ENCODE measurements at places on chromosomes 1 and 21.

DNA sequence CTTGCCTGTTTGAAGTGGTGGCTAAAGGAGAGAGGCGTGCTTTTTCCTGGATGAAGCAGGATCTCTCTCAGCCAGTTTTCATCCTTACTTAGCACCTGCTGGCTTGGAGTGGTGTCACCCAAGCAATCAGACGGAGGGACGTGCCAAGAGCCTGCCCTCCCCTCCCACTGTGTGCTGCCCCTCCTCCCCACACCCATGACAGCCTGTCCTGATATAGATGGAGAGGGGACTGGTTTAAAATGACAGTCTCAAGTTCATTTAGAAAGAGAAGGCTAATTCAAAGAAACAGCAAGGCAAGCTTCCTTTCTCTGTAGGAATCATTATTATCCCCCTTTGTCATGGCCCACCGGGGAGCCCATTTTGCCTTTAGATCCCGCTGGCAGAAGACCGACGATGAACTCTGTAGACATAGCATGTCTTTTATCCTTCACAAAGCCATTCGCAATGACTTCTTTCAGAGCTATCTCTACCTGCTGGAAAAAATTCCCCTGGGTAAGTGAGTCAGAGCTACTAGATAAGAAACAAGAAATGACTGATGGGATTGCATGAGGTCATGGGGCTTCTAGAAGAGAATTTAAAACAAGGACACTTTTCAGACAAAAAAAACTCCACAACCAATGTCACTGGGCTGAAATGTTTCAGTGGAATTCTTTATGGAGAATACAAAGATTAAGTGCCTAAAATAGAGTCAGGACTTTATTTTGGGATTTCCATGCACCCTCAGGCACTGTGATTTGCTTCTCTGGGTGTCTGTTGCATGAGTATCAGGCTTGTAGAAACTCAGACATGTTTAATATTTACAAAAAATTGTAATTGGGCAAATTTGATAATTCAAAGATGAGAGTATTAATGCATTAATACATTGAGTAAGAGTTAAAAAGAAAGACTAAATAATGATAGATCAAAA lies at the start of gene NTMT2:
Gene NTMT2, plus strand, starts transcription at position 190 of the 907 bp plus-strand sequence. Its CDS starts 149 bp downstream, at position 339.
- no peak for DNase-seq

- no peak for DNase-seq
Measured at GRCh38 chr21:35441868-35442582, 392.9 kb upstream of the RUNX1 start.

DNA sequence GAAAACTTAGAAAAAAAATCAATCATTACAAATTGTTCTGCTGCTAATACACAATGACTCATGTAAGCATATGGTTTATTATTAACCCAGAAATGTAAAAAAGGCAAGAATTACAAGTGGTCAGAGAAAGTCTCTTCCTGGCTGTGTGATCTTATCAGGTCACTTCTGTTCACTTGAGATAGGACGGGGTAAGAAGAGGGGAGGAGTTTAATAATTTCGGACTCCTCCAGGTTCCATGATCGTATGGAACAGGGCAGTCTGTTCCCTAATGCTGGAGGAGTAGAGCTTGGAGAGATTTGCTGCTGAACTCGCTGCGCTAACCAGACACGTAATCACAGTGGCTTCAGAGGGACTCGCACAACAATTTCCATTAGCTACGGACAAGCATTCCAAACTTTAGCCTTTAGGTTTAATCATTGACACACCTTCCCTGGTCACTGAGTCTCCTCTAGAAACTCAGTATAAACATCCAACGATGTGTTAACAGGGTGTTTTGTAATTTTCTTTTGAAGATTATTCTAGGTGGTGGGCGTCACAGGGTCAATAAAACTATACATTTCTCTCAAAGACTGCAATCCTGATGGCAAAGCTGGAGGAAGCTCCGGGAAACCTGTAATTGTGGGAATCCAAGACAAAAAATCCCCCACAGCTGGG lies 1.3 kb downstream of the CRYZ start:
- DNase-seq: no peak

GRCh38 chr1:57707631-57708030 lies 283.8 kb upstream of the DAB1 start:
- DNase-seq: no peak

DNA sequence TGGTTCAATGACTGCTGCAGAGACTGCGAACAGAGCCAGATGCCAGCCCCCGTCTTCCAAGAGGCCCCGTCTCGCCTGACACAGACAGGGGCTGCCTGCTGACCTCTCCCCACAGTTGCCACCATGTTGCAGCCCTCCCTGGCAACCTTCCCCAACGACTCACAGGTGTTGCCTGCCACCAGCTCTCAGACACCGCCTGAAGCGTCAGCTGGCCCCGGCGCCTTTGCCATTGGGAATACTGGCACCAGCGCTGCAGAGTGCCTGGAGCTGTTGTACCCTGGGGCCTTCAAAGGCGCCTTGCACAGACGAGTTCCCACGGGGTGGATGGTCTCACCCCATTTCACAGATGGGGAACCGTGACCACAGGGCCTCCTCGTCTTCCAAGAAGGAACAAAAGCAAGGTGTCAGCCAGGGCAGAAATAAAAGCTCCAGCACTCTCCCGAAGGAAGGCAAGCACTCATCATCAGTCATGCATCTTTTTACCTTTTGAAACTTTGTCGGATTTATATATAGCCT lies 167.0 kb downstream of the ADSS2 start:
- DNase-seq: no peak

- DNase-seq: no peak
Measured at GRCh38 chr1:39538531-39539251, 37.9 kb downstream of the PABPC4 start.

DNA sequence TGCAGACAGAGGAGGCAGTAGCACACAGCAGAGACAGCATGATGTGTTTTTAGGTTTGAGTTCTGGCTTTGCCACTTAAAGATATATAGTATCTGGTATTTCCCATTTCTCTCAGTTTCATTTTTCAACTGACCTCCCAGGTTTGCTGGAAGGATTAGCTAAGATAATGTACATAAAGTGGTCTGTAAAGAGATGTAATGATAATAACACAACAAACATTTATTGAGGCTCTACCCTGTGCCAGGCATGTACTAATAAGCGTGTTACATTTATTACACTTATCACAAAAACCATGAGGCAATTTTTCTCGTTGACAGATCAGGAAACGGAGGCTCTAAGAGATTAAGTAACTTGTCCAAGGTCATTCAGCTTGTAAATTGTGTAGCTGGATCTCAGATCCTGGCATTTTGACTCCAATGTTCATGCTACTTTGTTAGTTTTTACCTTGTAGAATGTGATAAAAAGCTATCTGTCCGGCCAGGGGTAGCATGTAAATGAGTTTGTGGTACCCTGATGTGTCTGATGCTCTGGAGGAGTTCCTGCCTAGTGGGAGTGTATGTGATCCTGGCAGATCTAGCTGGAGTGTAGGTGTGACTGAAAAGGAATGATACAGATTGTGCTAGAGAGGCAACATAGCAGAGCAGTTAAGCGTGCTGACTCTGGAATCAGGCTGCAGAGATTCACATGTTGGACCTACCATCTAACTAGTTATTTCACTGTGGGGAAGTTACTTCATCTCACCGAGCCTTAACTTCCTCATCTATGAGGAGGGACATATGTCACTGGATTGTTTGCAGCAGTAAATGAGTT lies 146.6 kb downstream of the VPS13D start:
- no peak for DNase-seq

DNA sequence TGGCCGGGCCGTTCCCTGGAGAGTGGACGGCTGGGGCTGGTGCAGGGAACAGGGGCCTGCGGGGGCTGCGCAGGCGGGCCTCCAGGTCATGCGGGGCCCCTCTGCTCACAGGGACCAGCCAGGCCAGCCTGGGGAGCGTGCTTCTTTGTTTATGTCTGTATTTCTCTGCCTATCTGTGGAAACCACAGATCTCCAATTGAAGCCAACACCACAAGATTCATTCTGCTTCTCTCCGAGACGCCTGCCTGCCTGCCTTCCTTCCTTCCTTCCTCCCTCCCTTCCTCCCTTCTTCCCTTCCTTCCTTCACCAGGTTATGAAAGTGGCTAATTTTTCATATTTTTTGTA lies 39.9 kb upstream of the HMGN1 start:
- no peak for DNase-seq

GRCh38 chr1:229523052-229523451 lies 14.9 kb upstream of the NUP133 start:
- no peak for DNase-seq

- no peak for DNase-seq
Measured at GRCh38 chr1:73564294-73564693, 633.7 kb downstream of the LRRIQ3 start.

DNA sequence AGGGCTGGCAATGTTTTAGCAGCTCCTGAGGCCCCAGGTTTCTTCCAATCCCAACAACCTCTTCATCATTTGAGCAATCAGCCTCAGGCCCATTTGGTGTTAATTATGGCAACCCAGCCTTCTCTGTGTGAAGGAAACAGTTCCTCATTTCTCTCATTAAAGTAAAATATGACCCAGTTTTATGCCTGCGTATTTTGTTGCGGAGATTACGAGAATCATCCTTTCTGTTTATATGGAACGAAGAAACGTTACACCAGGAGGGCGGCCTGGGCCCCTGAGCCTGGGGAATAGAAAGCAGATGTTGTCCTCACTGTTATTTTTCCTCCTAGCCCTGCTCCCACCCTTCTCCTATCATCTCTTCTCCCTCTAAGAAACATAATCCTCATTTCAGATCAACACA lies 332.2 kb upstream of the USP24 start:
- no peak for DNase-seq

- DNase-seq: no peak
Measured at GRCh38 chr1:216437603-216438002, 14.4 kb upstream of the USH2A start.

DNA sequence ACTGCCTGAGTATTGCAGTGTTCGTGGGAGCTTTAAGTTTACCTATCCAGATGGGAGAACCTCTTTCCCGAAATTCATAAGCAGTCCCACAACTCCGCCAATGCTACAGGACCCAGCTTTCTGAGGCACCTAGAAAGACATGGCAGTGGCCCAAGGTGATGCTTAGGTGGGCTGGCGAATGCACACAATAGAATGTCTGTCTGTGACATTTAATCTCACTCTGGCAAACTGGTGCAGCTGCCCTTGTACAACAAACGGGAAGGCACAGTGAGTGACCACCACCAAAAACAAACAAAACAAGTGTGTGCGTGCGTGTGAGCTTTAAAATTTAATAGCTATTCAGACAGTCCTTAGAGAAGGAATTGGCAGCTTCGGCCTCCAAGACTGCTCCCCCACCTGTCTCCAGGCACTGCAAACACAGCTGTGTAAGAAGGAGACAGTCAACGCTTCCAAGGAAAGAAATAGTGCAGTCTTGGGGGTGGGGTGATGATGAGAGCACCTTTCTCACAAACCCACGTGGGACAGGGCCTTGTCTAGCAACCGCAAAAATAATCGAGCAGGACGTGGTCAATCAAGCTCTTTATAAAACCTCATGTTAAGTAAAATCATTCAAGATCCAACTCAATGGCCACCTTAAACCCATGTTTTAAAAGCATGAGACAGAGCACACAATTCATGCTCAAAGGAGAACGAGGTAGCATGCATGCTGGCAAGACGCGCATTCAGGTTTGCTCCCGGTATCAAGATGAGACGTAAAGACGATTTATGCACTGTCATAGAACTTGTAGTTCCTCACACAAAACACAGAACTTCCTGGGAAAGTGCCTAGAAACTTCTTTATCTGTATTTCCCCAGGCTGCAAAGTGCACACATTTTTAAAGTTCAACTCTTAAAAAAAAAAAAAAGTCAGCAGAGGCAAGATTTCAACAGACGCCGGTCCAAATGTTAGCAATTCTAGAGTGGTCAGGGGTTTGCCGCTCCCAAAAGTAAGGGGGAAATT lies 84.1 kb downstream of the TM2D1 start:
- DNase-seq: no peak
